ENCODE measurements at places on chromosomes 7 and 10.

- no peak for DNase-seq
Measured at GRCh38 chr10:6115824-6116350, 27.1 kb downstream of the RBM17 start.

DNA sequence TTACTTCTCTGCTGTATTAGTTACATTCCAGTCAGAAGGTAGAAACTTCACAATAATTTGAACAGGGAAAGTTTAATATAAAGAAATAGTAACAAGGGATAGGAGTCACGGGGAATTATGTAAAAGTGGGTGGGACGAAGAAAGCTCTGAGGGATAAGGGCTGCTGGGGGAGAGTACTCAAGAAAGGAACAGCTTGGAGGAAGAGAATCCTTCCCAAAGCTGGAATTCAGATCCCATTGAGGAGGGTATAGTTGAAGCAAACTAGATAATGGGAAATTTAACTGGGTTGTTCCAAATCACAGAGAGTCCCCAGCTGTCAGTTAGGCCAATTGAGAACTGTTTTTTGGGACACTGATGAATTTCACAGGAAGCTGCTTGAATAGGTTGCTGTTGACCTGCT is 53.2 kb upstream of the MACC1 start:
- no peak for DNase-seq

GRCh38 chr10:6313111-6313895 is 110.6 kb downstream of the PFKFB3 start:
- DNase-seq = no peak

GRCh38 chr7:46622251-46622650 is 701.2 kb upstream of the IGFBP3 start:
- no peak for DNase-seq

- no peak for DNase-seq
Measured at GRCh38 chr7:41621953-41622831, 80.7 kb downstream of the INHBA start.

DNA sequence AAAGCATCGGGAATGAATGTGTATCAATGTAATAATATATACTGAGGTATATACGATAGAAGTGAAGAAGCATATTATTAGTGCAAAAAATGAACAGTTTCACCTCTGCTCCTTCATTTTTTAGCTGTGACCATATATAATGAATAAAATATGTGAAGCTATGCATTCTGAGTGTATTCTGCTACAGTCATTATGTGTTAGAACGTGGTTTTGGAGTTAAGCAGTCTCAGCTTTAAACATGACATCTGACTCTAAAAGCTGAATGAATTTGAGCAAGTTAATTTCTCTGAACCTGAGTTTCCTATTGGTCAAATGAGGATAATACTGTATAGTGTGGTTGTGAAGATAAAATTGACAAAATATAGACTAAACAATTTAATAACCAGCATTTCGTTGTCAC is 358.1 kb downstream of the SUGCT start:
- DNase-seq = no peak

DNA sequence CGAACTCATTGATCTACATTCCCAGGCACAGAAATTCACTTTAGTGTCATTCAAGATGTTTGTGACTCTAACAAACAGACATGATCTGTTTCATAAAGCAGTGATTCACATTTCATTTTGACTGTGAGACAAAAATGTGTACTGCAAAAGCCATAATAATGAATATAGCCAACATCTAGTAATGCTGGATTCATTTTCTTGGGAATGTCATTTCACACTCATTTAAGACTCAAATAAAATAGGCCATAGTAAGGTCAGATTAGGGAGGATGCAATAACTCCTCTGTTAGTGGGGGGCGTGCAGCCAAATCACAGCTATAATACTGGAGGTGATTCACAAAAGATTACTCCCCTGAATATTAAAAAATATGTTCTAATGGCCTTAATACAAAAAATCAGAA is 566.6 kb upstream of the ZWINT start:
- no peak for DNase-seq

GRCh38 chr10:132628966-132629900 is 91.6 kb downstream of the INPP5A start:
- peak; percentile 24 for DNase-seq

GRCh38 chr10:133325440-133326222 is 11.1 kb downstream of the CALY start:
- DNase-seq = no peak

DNA sequence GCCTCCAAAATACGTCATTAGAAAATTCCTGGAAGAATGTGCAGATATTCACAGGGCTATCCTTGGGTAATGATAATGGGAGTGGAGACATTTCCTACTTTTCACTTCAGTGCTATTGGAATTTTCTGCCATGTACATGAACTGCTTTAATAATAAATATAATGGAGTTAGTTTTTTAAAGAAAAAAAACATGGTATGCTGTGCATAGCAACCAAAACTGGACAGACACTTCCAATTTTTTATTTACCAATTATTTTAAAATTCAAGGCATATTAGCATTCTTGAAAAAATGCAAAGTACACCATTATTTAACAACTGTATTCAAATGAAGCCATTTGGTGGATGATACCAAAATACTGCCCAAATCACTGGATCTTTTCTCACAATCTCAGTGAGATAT is 3.3 kb downstream of the XRCC2 start:
- DNase-seq = no peak

GRCh38 chr10:633279-634245 is 55.9 kb downstream of the DIP2C start:
- no peak for DNase-seq

DNA sequence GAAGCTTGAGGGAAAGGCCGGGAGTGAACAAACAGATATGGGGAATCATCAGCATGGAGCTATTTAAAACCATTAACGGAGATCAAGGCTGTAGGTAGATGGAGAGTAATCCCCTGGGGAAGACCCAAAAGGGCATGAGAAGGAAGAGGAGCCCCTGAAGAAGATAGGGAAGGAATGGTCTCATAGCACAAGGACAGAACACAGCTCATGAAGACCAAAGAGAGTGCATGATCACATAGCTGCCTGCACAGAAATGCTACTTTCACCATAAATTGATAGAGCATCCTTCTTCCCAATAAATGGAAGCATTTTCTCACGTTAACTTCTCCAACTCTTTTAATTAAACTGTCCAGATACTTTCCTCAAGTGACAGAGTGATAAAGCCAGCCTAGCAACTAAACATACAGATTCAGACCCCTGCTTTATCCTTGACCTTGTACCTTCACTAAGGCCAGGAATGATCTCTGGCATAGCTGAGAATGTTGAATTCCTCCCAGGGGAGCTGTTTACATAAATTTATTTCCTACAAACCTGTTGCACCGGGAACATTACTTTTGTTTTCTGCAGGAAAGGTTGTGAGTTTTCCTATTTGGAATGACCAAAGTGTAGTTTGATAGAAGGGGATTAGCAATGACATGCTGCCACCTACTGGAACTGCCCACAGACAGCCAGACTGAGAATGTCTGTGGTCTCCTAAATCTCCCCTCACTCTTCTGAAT is 110.8 kb upstream of the LRGUK start:
- DNase-seq = no peak

- no peak for DNase-seq
Measured at GRCh38 chr10:58795560-58795959, 282.9 kb downstream of the BICC1 start.

DNA sequence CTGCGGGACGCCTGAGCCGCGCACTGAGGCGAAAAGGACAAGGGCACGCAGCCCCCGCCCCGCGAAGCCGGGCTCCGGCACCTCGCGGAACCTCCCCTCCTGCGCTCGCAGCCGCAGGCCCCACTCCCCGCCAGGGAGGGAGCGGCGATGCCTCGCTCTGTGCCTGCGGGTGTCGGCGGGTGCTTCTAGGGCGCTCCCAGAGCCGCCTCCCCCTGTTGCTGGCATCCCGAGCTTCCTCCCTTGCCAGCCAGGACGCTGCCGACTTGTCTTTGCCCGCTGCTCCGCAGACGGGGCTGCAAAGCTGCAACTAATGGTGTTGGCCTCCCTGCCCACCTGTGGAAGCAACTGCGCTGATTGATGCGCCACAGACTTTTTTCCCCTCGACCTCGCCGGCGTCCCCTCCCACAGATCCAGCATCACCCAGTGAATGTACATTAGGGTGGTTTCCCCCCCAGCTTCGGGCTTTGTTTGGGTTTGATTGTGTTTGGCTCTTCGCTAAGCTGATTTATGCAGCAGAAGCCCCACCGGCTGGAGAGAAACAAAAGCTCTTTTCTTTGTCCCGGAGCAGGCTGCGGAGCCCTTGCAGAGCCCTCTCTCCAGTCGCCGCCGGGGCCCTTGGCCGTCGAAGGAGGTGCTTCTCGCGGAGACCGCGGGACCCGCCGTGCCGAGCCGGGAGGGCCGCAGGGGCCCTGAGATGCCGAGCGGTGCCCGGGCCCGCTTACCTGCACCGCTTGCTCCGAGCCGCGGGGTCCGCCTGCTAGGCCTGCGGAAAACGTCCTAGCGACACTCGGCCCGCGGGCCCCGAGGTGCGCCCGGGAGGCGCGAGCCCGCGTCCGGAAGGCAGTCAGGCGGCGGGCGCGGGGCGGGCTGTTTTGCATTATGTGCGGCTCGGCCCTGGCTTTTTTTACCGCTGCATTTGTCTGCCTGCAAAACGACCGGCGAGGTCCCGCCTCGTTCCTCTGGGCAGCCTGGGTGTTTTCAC is 519 bp downstream of the ITGB8 start:
- DNase-seq = peak; percentile 36

GRCh38 chr10:126997801-126998590 is 92.8 kb downstream of the DOCK1 start:
- no peak for DNase-seq

DNA sequence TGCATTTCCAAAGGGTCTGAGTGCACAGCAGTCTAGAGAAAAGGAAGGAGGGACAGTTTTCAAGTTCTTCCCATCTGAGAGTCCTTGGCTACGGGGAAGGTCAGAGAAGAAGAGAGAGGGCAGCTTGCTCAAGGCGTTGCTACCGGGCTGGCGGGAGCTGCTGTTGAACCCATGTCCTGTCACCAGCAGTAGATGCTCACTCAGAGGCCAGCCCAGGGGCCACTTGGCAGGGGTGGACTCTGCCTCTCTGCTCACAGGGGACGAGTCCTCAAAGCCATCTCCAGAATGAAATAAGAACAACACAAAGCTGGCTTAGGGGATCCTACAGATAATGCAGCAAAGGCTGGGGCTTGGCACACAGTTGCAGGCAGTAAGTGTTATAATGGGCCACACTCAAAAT is 231.5 kb downstream of the TNS3 start:
- no peak for DNase-seq

Measured in activated CD4-positive, CD25-positive, alpha-beta regulatory T cell treated with anti-CD3 and anti-CD28 coated beads, Interleukin-2, amount 50 U/mL, for 72 hours (primary cell).